ENCODE measurements at places on chromosomes 5 and 9.
A peak's percentile ranks its signal among the peaks of the same experiment; 100 is the strongest.

GRCh38 chr5:14574891-14575508 is 6.6 kb upstream of the OTULINL start:
- no peak for DNase-seq

GRCh38 chr5:113256671-113257452 is 177.9 kb downstream of the TSSK1B start:
- no peak for DNase-seq

DNA sequence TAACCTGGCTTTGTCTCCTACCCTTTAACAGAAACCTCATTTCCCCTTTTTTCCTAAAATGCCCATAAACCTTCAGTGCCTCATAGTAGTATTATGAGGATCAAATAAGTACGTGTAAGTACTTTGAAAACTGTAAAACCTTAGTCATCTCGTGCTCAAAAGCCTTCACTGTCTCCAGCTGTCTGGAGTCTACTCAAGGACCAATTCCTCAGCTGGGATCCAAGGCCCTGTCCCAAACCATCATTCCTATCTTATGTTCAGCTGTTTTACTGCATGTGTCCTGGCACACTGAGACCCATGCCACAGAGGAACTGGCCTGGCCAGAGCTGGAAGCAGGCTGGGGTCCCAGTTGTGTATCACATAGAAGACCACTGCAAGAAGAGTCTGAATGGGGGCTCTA is 15.9 kb downstream of the ADAMTSL1 start:
- DNase-seq: no peak

DNA sequence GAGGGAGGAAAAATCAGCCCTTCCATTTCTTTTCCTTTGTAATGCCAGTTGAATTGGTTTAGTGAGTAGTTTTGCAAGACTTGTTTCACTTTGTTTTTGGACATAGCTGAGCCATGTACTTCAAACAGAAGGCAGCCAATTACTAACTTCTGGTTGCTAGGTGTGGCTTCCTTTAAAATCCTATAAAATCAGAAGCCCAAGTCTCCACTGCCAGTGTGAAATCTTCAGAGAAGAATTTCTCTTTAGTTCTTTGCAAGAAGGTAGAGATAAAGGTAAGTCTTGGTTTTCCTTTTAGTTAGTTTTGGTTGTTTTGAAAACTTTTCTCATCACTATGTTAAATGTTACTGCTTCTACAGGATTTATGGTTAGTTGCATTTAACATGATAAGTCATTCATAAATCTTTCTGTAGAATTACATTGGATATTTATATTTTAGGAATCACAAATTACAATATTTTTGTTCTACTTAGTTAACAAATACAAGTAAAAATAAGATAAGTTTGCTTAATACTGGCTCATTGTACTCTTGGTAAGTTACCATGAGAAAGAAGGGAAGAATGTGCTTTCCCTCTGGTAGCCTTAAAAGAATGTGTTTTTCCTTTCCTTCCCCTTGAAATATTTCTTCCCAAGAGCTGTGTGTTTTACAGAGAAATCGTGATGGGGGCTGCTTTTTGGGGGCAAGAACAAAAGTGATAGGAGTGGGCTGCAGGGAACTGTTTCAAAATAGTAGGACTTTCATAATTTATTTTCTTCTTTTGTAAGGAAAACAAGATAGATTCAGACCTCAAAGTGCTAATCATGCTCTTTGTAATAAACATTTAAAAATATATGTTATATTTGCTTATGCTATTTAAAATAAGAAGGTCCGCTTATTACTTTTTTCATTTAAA is at the start of gene ANXA1:
Gene ANXA1 (plus strand): TSS at position 213 of the 890 bp plus-strand sequence. CDS start 6,671 bp downstream, outside the sequence.
- DNase-seq: peak; percentile 77

GRCh38 chr9:82819260-82819659 is 243.7 kb downstream of the RASEF start:
- no peak for DNase-seq

DNA sequence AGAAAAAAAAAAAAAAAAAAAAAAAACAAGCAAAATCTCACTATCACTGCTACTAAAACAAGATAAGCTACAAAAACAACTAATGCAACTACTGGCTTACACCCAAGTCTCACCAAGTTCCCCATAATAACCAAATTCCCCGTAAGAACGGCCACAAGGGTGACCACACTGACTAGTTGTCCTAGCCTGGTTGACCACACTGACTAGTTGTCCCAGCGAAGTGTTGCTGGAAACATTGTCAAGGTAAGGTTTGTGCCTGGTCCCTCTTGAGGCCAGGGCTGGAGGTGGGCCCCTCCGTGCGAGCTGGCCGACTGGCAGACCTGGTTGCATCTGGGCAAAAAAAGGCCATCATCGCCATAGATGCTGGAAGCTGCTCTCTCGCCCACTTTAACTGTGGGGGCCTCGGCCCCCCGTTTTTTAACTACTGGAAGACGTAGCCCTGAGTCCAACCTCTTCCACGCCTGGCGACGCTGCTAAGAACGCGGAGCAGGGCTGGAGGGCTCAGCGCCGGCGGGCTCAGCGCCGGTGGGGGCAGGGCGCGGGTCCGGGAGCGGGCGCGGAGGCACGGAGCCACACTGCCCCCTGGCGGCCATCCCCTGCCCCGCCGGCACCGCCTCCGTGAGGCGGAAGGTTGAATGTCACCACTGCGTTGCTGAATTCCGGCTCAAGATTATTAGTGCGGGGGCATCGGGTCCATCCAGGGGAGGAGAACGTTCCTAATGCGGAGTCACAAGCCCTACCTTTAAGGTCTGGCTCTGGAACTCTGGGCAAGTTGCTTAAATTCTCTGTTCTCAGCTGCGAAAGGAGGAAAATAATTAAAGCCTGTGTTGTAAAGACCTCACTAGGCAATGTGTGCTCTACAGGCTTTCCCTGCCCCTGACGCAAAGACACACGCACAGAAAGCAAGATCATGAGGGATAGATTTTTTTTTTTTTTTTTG is 84.0 kb downstream of the HSD17B3 start:
- DNase-seq: peak; percentile 11

- DNase-seq: no peak
Measured at GRCh38 chr9:14517154-14517906, 175.9 kb downstream of the ZDHHC21 start.

DNA sequence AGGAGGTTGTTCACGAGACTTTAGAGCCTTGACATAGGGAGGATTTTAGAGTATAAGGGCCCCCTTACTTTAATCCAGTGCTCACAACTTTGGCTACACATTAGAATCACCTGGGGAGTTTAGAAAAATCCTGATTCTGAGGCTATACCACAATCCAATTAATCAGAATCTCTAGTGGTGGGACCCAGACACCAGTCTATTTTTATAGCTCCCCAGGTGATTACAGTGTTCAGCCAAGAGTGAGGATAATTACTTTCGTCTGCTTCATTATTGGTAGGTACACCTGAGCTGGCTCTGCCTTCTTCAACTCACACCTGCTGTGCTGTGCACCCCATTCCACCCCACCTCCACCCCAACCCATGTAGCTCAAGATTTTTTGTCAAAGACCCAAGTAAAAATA is 141.3 kb upstream of the EPB41L4A start:
- DNase-seq: no peak

- no peak for DNase-seq
Measured at GRCh38 chr5:174167080-174167910, 121.8 kb downstream of the NSG2 start.

DNA sequence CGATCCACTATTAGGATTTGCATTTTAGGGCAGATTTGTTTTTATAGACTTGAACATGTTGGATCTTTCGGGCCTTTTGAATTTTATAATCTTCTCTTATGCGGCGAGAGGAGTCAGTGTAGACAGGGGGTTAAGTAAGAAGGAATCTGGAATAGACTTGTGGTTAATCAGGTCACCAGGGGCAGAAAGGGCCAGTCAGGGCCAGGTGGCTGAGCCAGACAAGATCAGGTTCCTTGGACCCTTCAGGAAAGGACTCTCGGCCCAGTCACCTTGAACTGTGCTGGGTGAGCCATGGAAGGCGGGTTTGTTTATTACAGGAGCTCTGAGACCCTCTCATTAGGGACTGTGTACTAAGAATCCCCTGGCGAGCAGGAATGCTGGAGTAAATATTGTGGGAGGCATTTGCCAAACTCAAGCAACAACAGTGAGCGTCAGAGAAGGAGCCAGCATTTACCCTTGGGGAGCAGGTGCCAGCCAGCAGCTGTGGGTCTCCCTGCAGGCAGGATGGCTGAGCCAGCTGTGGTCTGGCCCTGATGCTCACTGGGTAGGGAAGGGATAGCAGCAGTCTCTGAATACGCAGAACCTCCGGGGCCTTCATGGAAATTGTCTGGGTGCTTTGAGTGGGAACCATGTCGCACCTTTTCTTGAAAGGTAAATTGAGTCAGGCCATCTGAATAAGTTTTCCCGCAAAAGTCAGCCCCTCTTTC is 79.2 kb downstream of the UBE2QL1 start:
- no peak for DNase-seq

DNA sequence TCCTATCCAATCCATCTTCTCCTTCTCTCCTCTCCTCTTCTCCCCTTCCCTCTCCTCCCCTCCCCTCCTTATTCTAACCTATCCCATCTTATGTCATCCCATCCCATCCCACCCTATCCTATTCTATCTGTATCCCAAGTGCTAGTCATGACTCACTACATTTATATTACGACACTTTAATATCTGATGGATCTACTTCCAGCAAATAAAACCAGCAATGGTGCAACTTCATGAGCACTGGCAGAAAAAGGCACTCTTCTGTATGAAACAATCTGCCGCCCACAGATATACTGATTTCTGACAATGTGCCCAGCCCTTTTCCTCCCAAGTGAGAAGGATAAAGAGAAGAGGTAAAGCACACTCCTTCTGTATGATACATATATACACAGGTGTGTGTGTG is 86.6 kb upstream of the ANKH start:
- DNase-seq: no peak

DNA sequence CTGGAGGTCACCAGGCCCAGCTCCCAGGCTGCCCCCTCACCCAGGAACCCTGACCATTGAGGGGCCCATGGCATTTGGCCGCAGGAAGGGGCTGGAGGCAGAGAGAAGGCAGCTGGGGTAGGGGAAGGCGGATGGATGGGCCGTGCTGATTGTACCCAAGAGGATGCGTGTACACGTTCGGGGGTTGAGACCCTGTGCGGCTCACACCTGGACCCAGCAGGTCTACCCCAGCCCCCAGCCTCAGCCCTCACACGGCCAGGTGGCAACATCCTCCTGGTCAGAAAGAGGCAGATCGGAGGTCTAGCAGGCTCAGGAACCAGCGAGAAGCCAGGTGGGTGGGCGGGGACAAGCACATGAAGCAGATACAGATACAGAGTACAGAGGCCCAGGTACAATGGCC is 33.7 kb downstream of the NACC2 start:
- DNase-seq: no peak

DNA sequence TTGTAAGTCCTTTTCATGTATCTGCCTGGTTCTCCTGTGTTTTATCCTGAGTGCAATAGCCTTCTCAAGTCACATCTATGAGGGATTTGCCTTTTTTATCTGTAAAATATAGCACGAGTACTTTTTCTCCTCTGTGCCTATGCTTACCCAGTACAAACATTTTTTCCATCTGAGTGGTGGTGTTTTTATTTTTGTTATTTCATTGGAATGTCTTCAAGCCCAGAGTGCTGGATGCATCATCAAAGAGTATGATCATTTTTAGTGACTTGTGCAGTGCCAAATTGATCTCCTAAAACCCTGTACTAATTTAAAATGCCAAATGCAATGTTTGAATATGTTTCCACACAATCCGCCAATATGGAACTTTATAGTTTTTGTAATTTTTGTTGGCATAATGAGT is 86.1 kb downstream of the TLE4 start:
- no peak for DNase-seq

- DNase-seq: peak; percentile 59
Measured at GRCh38 chr5:9284781-9285307, 261.0 kb downstream of the SEMA5A start.

- DNase-seq: no peak
Measured at GRCh38 chr5:133924221-133924920, 44.1 kb downstream of the C5orf15 start.

DNA sequence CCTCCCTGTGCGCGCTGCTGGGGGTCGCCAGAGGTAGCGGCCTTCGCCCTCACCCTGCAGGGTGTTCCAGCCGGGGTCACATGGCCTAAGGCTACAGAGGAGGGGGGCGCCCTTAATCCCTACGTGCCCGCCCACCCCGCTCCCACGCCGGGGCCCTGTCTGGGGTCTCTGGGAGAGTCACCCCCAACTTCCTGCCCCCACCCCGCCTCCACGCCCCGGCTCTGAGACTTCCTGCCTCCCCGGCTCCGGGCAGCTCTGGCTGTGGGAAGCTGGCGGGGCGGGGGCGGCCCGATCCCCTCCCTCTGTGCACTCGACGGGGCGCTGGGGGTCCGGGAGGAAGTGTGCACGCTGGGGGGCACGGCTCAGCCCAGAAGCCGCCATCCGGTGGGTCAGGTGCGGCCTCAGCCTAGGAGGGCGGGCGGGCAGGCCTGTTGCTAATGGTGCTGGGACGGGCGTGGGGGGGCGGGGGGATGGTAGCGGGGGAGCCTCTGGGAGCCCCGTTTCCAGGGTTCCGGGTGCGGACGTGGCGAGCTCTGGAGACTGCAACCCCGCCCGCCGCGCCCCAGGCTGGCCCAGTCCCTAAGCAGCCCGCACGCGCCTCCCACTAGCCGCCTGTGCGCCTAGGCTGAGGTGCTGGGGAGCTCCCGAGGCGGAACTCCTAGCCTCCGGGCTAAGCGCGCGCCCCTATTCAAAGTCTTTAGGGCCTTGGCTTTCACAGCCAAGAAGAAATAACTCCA is 61.6 kb downstream of the CXXC5 start:
- no peak for DNase-seq

DNA sequence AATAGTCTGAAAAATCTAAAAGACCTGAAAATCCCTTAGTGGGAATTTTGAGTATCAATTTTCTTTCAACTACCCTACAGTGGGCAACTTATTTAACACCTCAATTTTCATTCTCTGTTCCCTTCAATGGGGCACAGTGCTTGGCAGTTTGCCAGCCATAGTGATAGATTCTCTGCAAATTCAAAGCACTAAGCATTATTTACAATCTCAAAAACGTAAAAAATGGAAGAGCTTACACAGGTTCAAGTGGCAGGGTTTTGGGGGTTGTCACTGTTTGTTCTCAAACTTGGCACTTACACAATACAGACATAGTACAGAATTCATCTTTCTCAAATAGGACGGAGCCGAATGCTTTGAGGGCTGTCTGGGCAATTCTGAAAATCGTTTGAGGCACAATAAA is 515.0 kb downstream of the EFNA5 start:
- no peak for DNase-seq

- DNase-seq: no peak
Measured at GRCh38 chr5:147751-148150, 43.5 kb upstream of the LRRC14B start.

DNA sequence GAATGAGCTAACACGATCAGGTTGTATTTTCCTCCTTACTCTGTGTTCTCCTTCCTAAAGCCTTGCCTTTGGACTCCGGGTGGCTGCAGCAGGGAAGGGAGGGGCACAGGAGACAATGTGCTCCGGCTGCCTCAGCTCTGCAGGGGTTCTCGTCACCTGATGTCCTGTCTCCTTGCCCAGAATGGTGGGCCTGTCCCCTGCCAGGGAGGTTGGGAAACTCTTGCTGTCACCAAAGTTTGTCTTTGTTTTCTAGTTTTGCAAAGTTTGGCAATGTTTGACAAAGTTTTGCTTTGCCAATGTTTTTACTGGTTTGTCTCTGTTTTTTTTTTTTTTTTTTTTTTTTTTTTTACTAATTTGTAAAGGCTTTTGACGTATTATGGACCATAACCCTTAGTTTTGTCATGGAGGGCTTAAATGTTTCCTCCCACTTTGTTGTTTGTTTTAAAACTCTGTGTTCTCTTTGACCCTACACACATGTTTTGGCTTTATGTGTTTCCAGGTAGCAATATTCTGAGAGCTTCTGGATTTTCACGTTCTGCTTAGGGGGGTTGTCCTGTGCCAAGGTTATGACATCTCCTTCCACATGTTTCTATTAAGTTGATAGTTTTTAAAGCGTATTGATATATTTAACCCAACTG is 49.3 kb downstream of the GADD45G start:
- DNase-seq: no peak

GRCh38 chr5:60369391-60369790 is 330.6 kb downstream of the DEPDC1B start:
- DNase-seq: no peak

All from AG09319 (cell line).